ENCODE measurements at places on chromosomes 2 and 18. TPM values are rescaled to one million over a fixed set of nuclear protein-coding genes. Genes with fewer than 3 reads are reported as not detected.

The PLCL1 gene
- polyA plus RNA-seq = 14.1 TPM

DNA sequence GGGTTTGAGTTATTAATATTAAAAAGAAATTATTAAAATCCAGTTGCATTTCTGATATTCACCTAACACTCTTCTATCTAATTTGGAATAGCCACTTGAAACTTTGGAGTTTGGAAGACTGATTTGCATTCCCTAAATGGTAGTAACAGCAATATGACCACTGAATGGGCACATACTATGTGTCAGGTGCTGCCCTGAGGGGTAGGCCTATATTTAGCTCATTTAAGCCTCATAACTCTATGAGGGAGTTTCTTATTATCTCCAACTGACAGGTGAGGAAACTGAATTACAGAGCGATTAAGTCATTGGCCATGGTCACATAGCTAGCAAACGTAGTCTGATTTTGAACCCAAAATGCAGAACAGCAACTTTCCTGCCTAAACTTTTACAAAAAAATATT lies 77.3 kb downstream of the VWA3B start:
- DNase-seq = no peak

The GREB1L gene
- polyA plus RNA-seq = 6.8 TPM

DNA sequence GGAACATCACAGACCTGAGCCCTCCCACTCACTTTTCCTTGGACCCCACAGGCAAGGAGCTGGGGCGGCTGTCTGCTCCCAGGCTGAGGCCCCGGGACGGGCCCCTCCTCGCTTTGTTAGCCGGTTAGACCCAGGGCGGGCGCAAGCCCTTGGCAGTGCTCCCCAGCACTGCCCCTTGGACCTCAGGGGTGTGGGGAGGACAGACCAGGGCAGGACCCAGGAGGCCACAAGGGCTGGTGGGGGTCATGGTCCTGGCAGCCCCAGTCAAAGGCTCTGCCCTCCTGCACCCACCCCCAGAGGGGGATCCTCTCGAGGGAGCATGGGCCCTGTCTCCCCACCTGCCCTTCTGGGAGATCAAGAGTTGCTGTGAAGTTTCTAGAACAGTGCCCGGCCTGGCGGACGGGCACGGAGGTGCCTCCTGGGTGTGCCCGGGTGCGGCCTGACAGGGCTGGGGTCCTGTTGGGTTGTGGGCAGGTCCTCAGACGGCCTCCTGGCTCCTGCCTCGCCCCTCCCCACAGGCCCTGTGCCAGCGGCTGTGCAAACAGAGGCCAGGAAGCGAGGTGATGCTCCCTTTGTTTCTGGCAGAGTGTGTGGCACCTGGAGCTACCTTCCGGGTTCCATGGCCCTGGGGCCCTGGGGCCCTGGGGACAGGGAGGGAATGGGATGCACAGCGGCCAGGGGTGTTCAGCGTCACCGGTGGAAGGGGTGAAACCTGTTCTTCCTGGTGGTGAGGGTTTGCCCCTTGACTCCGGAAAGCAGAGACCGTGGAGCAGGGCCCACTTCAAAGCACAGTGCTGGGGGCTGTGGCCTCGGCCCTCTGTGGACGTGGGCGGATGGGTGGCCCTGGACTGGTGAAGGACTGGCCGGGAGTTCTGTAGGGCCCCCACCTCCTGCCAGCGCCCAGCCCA lies 2.9 kb upstream of the GAL3ST2 start:
- DNase-seq = no peak

The ABCB11 gene
- not detected for polyA plus RNA-seq

- peak; percentile 15 for DNase-seq
Measured at GRCh38 chr2:102792568-102793208, 30.9 kb downstream of the TMEM182 start.

DNA sequence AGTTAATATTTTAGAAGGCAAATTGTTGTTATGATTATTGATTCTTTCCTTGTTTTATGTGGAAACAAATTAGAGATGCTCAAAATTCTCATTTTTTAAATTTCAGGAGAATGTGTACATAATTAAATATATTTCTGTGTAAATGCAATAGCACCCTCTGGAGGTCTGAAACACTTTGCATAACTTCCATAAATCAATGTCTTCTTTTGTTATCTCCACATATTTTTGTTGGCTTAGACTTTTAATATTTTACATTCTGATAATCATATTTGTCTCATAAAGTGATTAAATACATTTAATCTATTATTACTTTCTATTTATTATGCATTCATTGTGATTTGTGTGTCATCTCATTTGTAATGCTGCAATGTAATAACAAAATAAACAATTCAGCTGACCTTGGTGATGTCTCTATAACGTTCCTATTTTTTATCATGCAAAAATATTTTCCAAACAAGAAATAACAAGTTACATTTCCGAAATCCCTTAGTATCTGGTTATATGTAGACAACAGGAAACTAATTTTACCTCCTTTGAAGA lies 201.8 kb upstream of the GALNT5 start:
- DNase-seq = peak; percentile 33

DNA sequence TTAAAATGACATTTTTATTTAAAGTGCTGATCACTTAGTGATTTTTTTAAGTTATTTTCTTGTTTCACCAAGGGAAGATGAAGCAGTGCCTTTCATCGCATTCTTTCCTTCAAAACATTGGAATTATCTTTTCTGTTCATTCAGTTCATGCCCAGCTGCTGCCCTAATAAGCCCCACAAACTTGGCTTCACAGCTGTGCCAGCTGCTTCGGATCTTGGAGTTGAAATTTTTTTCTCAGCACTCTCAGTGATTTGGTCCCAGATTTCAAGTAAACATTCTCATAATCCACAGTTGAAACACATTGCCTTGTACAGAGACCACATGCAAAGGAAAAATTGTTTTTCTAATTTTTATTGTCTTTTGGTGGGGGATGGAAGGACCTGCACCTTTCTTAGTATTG lies 353.3 kb upstream of the LRP1B start:
- DNase-seq = peak; percentile 13

GRCh38 chr2:63520793-63521192 lies 67.5 kb downstream of the WDPCP start:
- no peak for DNase-seq

DNA sequence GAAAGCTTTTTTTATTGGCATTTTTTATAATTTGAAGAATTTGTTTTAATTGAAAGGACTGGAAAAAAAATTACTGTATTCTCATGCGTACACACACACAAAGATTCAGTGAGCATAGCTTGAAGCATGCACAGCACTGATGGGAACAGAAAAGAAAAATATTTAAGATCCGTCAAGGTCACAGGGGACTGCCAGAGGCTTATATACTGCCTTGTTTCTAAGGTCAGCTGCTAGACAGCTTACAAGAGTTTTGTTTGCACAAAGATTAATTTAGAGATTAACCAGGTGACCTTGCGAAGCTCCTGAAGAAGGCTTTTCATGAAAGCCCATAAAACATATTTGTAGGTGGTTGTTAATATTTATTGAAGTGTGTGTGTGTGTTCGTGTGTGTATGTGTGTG lies 396.3 kb downstream of the TRIB2 start:
- no peak for DNase-seq

DNA sequence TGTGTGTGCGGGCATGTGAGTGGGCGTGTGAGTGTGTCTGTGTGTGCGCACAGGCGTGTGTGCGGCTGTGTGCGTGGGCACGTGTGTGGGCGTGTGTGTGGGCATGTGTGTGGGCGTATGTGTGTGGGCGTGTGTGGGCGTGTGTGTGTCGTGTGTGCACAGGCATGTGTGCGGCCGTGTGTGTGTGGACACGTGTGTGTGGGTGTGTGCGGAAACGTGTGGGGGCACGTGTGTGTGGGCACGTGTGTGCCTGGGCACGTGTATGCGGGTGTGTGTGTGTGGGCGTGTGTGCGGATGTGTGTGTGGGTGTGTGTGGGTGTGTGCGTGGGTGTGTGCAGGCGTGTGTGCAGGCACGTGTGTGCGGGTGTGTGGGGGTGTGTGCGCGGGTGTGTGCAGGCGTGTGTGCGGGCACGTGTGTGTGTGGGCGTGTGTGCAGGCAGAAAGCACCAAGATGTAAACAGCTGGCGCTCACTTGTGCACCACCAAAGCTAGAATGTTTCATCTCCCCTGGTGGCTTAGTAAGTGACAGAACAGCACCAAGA lies 31.2 kb upstream of the ALKAL2 start:
- no peak for DNase-seq

GRCh38 chr2:96323849-96324248 lies 1.3 kb upstream of the ITPRIPL1 start:
- DNase-seq = no peak

DNA sequence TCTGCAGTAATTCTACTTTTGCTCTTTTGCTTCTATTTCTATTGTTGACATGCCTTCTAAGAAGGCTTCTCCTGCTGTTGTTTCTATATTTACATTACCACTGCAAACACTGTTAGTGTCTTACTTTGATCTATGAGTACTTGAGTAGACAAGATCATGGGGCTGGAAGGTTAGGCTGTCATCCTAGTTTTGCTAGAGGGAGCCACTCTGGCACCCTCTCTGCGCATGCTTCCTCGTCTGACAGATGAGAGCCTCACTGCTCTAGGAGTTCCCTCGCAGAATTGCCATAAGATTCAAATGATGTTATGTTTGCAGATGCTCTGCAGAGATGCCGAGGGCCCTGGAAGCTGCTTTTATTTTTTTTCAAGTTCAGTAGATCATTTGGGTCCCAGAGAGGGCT lies 185.6 kb downstream of the RNF144A start:
- DNase-seq = no peak

- DNase-seq = no peak
Measured at GRCh38 chr2:113245276-113245711, 33.4 kb downstream of the PAX8 start.

- no peak for DNase-seq
Measured at GRCh38 chr18:3683483-3683882, 233.5 kb downstream of the TGIF1 start.

GRCh38 chr2:166126007-166126639 lies 1.7 kb downstream of the SCN1A start:
- no peak for DNase-seq

The SLC9A2 gene
- 3.3 TPM for polyA plus RNA-seq
